ENCODE measurements at places on chromosomes 12 and 14.

DNA sequence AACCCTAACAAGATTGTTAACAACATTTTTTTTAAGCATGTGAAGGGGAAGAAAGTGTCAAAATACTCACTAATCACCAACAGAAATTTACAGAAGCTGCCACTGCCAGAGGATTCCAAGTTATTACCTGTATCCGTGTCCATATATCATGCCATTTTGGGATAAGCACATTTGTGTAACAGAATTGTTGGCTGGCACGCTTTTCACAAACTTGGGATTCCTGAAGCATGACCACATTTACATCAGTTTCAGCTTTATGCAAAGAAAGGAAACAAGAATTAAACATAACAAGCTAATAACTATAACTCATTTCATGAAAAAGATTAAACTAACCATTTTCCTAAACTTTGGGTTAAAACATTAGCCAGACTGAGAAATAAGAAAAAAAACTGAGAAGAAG, 5.9 kb downstream of the NEMP1 start:
- no peak for DNase-seq

- DNase-seq: no peak
Measured at GRCh38 chr12:44709166-44709565, 166.9 kb downstream of the NELL2 start.

DNA sequence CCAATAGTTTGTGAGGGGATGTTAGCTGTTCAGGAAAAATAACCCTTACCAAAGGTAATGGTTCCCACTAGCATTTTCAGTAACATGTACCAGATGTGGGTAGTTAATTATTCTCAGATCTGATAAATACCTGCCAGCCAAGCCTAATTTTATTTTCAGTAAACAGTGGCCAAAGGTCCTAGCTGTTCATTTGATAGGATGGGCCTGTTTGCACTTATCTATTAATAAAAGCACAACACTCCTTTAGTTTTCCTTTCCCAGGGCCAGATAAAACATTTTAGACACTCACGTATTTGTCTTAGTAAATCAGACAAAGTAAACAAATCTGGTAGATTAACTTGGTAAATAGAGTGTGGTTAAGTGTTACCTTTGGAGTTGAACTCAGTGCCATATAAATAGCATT, 345.1 kb downstream of the RAD51B start:
- DNase-seq: no peak

GRCh38 chr14:101151226-101151926, 247.9 kb upstream of the RTL1 start:
- peak; percentile 27 for DNase-seq

- DNase-seq: no peak
Measured at GRCh38 chr14:20455355-20456300, 602 bp downstream of the APEX1 start.

- no peak for DNase-seq
Measured at GRCh38 chr12:76428117-76428516, 79.9 kb upstream of the BBS10 start.

GRCh38 chr14:43285575-43285974, 1221.5 kb downstream of the FSCB start:
- no peak for DNase-seq

DNA sequence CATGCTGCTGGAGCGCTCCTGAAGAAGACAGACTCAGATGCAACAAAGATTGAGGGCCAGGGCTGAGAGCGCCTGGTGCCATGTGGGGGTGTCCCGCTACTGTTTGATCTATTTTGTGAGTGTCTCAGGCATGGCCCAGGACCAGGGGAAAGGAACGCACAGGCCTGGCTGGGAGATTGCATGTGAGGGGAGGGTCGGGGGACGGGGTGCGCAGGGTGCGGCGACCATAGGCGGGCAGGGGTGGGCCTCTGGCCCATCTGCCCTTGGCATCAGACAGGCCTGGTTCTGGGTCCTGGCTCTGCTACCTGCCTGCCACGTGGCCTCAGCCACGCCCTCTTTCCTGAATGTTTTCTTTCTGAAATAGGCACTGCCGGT, 47.5 kb downstream of the BEGAIN start:
- DNase-seq: no peak

- DNase-seq: no peak
Measured at GRCh38 chr14:92729634-92730358, 18.6 kb downstream of the LGMN start.

- DNase-seq: peak; percentile 20
Measured at GRCh38 chr12:132329036-132329719, at the start of gene GALNT9. Gene GALNT9 (minus strand): TSS chr12:132329589. CDS start chr12:132329203, 386 bp downstream.

GRCh38 chr12:123225443-123225842, 7.5 kb downstream of the MPHOSPH9 start:
- no peak for DNase-seq

DNA sequence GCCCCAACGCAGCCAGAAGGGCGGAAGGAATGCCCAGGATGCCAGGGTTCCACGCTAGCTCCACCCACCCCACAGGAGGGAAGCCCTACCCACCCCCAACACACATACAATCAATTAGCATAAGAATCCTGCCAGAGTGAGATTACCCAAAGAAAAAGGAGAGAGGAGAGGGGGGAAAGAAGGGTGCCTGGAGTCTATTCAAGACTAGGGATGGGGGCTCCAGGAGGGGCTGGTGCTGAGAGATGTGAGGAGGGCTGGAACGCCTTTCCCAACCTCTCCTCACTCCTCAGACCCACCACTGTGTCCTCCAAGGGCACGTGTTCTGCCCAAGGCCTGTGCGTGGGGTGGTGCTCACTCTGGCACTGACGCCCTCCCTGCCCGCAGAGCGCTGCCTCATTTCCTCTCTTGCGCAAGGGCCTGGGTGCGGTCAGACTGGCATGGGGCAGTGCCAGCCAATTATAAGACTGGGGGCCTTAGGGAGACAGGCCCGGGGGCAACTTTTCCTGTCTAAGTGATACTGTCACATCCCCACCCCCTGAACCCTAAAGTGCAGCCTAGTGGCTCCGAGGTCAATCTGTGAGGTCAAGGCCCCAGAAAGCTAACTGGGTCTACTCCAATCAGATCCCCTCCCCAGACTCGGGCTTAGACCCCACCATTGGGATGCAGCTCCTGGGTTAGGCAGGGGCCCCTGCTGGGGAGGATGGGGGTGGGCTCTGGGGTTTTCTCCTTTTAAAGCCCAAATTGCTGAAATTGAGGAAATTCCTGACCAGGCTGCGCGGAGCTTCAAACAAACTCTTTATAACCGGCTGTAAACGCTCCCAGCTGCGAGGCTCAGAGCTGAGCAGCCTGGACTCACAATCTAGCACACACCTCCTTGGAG, 10.2 kb upstream of the ITGB7 start:
- peak; percentile 64 for DNase-seq

GRCh38 chr14:61050417-61050816, 69.4 kb downstream of the SLC38A6 start:
- no peak for DNase-seq

GRCh38 chr12:124437617-124438436, 129.6 kb downstream of the NCOR2 start:
- DNase-seq: no peak

- DNase-seq: no peak
Measured at GRCh38 chr12:118358612-118359540, 13.8 kb downstream of the TAOK3 start.

GRCh38 chr12:62270872-62271271, 10.7 kb downstream of the USP15 start:
- no peak for DNase-seq

- DNase-seq: no peak
Measured at GRCh38 chr14:60275932-60276331, 26.9 kb downstream of the PPM1A start.

DNA sequence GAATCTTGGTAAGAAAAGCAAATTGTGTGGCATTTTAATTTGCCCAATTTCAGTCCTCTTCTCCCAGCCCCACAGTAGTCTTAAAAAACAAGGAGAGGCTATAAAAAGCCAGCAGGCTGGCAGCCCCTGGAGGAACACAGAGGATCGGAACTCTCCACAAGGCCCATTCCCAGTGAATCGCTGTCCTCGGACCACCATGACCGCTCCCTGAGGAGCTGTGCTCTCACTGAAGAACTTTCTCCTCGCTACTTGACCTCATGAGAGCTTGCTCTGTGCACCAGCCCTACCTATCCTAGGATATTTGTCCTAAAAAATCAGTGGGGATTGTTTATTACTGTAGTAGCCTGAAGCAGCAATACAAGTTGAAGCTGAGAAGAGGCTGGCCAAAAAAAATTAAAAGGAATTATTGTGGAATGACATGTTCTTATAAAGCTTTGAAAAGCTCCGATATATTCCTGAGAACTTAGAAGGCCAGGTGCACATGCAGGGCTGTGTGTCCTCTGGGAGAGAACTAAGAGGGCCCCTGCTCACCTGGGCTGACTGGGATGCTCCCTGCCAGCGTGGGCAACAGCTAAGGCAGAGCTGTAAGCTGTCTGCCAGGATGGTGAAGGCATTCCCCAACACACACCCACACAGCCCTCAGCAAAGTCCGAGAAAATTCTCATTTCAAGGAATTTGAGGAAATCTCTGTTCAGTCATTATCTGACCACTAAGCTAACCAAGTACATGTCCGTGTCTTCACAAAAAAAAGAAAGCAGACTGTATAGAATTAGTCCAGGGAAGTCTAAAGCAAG, 148.8 kb upstream of the SFSWAP start:
- DNase-seq: no peak

DNA sequence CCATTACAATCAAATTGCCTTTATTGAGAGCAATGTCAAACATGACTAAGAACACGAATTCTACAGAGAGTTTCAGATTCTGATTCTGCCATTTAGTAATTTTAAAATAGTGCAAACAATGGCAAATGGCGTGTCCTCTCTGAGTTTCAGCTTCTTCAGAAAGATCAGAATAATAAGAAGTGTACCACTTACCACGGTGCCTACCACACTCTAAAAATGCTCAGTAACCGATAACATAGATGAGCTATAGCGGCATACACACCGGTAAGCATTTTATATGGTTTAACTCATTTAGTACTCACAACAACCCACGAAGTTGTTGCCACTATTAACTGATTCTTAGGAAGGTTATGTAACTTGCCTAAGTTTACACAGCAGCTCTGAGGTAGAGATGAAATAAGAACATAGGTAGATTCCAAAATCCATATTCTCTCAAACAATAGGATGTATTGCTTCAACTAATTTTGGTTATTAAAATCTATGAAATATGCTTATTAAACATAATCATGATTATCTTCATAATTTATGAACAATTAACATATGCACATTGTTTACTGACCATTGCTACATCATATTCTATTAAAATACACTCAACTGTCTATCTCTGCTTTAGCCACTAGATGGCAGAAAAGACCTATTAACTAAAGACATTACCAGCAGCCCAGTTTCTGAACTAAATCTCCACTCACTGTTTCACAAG, 38.3 kb downstream of the SLC6A15 start:
- no peak for DNase-seq

DNA sequence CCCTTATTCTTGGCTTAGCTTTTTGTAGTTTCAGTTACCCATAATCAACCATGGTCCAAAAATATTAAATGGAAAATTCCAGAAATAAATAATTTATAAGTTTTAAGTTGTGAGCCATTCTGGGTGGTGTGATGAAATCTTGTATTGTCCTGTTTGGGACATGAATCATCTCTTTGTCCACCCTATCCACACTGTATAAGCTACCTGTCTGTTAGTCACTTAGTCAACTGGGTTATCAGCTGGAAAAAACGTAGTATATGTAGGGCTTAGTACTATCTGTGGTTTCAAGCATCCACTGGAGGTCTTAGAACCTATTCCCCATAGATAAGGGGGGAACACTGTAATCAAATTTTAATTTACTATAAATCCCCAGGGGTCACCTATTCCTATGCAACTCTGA, 52.7 kb downstream of the NKX2-1 start:
- no peak for DNase-seq

DNA sequence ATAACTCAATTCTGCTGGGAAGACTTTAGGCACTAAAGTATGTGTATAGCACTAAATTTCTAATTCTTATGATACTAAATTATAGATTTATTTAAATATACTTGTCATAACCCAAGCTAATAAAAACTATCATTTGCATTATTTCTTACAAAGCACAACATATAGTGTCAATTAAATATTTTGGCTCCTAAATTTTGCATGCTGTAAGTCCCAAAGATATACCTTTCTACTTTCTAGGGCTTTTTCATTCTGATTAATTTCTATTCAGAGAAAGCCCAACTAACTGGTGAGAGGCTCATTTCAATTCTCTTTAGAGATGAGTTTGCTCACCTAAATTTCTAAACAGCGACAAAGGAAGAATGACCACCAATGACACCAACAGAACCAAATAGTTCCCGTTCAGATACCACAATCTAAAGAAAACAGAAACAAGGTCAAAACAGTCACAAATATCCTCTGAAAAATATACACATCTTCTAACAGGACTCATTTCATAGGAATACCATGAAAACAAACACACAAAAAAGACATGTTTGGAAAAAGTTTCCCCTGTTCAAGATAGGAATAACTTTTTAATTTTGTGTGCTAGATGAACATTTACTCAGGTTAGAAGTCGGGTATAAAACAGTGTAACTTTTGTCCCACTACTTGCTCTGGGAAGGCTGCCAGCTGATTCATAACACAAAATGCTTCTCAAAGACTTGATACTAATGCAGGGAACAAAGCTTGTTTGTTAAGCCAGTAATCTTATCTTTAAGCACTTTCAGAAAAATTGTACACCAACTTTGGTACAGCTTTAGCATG, 7.6 kb downstream of the SLC38A2 start:
- DNase-seq: no peak

DNA sequence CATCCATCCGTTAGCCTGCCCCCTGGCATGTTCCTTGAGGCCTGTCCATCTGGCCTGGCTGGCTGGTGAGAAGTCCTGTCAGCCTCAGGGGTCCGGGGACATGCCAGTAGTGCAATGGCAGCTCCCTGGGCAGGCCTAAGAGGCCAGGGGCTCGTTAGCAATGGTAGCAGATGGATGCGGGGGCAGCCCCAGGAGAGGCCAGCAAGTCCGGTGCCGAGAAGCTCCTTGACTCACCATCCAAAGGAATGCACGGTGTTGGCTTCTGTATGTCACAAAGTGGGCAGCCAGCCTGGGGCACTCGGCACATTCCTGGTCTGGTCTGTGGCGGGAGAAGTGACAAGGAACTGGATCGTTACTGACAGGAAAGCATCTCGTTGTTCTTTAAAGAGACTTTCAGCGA, 319.9 kb downstream of the CACNA1C start:
- peak; percentile 63 for DNase-seq
